ENCODE measurements at places on chromosomes 13 and 19.

DNA sequence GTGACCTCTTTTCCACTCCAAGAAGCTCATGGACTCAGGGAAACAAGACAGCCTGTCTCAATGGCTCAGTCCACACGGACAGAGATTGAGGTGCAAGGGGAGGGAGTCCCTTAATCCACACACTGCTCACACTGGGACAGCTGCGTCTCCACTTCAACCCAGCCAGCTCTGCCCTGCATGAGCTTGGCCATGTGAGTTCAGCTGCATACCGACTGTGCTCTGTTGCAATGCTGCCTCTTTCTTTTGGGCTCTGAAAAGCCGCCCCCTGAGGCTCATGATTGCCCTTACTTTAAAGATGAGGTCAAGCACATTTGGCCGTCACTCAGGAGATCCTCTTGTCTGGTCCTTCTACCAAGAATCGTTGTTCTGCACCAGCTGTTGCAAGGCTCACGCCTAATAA, 64.8 kb upstream of the KCTD15 start:
- no peak for DNase-seq

- no peak for DNase-seq
These were observed 737.7 kb downstream of the PCDH9 start for GRCh38 chr13:66492479-66492878.

- no peak for DNase-seq
These were observed 16.1 kb upstream of the UPF1 start for GRCh38 chr19:18815673-18816072.

DNA sequence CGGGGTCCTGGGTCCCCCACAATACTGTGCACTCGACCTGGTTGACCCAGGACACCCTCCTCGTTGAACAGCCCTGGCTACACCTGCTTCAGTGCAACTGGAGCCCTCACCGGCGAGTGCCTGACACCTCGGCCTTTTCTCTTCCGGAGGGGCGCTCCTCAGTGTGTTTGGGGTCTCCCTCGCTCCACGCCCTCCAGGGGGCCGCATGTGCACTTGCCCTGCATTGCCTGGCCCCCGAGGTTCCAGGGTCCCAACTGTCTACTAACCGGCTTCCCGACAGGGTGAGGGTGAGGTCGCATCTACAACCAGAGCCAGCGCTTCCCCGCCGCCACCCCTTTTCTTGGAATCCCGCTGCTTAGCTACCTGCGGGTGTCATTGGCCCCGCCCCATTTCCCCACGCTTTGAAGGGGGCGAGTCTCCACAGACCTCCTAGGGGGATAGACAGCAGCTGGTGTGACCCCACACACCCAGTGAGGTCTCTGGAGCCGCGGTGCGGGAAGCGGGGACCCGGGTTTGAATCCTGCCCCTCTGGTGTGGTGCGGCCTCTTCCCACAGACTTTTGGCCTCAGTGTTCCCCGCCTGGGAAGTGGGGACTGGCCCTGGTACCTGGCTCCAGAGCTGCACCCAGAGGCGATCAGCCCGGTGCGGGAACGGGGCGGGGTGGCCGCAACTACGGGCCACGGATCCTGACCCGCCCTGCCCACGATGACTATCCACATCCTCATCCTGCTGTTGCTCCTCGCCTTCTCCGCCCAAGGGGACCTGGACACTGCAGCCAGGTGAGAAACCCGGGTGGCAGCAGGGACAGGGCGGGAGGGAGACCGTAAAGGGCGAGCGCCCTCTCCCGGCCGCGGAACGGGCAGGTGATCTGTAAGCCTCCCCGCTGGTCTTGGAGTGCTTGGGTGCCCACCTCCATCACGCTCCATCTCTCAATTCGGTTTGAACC, at the start of gene ADM5:
TSS of gene ADM5 (plus strand) at position 462 of the 946 bp plus-strand sequence. CDS start at position 706, 244 bp downstream.
- DNase-seq, result no peak

DNA sequence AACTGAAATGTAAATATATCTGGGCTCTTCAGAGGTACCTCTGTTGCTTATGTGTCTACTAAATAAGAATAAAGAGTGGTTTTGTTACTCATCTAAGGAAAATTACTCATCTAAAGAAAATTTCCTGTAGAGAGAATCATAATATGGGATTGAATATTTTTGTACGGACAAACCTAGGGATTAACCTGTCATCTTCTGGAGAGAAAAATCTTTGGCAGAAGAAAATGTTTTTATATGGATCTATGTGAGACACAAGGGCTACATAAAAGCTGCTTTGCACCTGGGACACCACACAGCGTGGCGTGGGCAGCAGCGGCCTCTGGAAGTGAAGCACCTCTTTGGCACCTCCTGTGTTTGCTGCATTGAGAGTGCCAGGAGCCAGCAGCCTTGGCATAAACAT, 242.9 kb upstream of the DACH1 start:
- DNase-seq, result no peak

- DNase-seq, result no peak
These were observed 577.9 kb downstream of the LMO7 start for GRCh38 chr13:76214001-76214400.

GRCh38 chr13:49310251-49310650, 62.5 kb downstream of the CDADC1 start:
- no peak for DNase-seq

GRCh38 chr19:10981252-10981895, 20.5 kb downstream of the SMARCA4 start:
- DNase-seq, result no peak

DNA sequence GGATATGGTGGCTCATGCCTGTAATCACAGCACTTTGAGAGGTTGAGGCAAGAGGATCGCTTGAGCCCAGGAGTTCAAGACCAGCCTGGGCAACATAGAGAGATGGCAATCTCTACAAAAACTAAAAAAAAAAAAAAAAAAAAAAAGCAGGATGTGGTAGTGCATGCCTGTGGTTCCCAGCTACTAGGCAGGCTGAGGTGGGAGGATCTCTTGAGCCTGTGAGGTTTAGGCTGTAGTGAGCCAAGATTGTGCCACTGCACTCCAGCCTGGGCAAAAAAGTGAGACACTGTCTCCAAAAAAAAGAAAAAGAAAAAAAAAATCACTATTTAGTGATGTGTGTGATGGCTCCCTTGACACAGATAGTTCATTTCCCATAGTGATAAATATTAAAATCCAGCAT, 365.0 kb upstream of the NBEA start:
- DNase-seq, result no peak

GRCh38 chr19:39681416-39681815, 22.9 kb upstream of the LGALS14 start:
- DNase-seq, result no peak

DNA sequence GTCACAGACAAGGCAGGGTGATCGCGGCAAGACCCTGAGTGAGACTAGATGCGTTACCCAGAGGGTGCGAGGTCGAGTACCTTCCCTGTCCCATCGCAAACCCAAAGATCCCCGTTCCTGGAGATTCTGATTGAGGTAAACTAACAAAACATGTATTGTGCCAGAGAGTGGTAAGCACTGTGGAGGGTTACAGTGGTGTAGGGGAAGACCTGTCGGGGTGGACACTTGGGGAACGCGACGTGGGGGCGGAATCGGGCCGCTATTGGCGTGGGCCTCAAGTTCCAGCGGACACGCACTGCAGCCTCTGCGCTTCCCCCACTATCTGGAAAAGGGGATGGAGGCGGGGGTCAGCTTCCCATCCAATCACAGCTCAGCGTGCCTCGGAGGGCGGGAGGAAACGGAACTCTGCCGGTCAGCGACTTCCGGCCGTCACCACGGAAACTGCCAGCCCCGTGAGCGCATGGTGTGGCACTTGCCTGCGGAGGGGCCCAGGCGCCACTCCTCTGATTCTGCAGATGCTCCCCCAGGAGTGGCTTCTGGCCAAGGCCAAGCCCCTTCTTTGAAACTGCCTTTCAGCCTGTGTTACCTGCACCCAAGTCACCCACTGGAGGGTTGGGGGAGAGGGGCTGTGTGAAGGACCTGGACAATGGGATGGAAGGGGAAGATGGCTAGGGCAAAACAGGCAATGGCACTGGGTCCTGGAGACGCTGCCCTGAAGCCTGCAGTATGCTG, 1.0 kb upstream of the UBE2M start:
- peak; percentile 90 for DNase-seq

- DNase-seq, result peak; percentile 91
These were observed 2.6 kb upstream of the CACNG7 start for GRCh38 chr19:53906211-53907192.

DNA sequence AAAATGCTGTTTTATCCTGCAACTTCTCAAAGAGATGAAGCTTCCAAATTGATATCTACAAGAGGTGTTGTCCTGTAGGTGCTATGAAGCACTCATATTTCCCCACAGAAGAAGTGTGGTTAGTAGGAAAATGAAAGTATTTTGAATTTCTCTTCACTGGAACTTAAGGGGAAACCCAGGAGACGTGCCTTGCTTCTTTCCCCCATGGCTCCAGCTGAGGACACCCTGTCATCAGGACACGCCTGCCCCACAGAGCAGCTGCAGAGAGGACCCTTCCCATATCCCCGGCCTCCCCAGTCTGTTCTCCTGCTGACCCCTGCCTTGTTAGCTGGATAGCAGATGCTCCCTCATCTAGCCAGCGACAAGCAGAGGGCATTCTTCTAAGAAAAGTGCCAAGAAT, 371.3 kb downstream of the COG6 start:
- peak; percentile 4 for DNase-seq

GRCh38 chr13:66803808-66804456, 426.2 kb downstream of the PCDH9 start:
- no peak for DNase-seq

DNA sequence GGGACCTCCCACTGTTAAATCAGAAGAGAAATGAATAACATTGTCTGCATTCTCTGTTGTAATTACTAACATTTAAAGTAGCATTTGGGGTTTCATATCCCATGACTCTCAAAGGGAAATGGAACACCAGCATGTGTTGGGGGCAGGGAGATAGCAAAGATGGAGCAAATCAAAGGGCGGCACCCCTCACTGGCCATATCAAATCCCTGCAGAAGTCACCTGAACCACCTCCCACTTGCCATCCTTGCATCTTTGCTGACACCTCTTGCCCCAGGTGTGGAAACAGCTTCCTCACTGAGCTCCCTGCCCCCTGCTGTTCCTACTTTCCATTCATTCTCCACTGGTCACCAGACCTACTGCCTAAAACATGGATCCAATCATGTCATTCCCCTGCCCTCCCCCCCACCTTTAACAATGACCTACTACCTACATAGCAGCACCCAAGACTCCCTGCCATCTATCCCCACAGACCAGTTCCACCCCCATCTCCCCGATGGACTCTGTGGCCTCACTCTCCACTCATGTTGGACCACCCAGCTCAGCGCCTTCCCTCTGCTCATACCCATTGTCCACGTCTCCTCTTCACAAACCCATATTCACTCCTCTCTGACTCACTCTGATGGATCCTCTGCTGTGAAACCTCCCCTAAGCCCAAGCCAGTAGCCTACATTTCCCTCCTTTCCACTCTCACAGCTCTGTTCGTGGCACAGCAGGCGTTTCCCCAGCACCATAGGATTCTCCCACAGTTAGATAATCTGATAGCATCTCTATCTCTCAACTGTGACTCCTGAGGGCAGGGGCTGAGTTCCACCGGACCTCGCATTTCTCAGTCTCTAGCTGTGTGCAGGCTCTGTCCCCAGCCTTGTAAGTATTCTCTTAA, 55.9 kb downstream of the DLEU7 start:
- no peak for DNase-seq

- no peak for DNase-seq
These were observed 849 bp upstream of the TCF3 start for GRCh38 chr19:1653300-1653628.

DNA sequence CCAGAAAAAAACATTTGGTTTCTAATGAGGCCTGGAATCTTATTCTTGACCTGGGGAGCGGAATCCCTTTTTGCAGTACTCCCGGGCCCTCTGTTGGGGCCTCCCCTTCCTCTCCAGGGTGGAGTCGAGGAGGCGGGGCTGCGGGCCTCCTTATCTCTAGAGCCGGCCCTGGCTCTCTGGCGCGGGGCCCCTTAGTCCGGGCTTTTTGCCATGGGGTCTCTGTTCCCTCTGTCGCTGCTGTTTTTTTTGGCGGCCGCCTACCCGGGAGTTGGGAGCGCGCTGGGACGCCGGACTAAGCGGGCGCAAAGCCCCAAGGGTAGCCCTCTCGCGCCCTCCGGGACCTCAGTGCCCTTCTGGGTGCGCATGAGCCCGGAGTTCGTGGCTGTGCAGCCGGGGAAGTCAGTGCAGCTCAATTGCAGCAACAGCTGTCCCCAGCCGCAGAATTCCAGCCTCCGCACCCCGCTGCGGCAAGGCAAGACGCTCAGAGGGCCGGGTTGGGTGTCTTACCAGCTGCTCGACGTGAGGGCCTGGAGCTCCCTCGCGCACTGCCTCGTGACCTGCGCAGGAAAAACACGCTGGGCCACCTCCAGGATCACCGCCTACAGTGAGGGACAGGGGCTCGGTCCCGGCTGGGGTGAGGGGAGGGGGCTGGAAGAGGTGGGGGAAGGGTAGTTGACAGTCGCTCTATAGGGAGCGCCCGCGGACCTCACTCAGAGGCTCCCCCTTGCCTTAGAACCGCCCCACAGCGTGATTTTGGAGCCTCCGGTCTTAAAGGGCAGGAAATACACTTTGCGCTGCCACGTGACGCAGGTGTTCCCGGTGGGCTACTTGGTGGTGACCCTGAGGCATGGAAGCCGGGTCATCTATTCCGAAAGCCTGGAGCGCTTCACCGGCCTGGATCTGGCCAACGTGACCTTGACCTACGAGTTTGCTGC, at the start of gene ICAM4:
TSS of gene ICAM4 (plus strand) at position 153 of the 935 bp plus-strand sequence. CDS start at position 211, 58 bp downstream.
- no peak for DNase-seq

- DNase-seq, result no peak
These were observed 232.5 kb upstream of the SERP2 start for GRCh38 chr13:44140888-44141724.

DNA sequence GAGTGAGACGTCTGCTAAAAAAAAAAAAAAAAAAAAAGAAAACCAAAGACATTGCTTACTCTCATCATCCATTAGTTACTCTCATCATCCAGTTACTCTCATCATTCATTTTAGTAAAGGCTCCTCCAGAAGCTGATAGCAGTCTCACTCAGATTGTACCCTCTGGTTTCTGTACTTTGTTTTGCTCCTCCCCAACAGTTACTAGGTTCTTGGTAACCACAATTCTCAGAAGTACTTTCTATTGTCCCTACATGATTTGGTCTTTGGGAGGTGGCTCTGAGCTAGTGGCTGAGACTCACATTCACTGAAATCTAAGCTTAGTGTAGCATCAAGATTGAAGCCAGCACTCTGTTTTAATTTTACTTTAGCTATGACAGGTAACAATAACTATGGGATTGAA, 14.3 kb downstream of the ERICH4 start:
- peak; percentile 35 for DNase-seq

DNA sequence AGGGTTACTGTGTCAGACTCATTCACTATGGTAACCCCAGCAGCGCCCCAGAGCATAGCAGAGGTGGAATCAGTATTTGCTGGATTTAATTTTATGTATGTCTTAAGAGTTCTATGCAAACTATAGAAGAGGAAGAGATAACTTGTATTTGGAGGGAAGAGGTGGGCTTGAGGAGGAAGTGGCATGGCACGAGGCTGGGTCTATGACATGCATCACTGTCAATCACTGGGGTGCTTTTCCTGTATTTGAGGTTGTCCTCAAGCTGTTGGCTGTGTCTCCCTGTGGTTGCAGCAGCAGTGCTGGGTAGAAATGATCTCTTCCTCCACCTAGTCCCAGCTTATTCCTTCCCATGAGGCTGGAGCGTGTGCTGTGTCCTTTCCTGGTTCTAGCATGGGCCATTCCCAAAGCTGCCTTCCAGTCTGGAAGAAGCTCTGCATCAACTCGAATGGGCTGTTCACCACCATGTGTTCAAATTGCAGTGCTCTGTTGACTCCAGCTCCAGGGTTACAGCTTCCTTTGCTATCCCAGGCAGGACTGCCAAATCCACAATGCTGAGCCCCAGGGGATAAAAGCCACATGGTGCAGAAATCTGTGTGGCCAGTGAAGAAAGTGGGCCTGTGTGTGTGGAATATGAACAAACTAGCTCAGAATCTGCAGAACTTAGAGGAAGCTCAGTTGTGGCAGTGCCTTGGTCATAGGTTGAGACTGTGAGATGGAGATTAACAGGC, 73.1 kb upstream of the MTIF3 start:
- DNase-seq, result no peak

Data from GM19239 (cell line).